ENCODE measurements at places on chromosomes 4 and X.

DNA sequence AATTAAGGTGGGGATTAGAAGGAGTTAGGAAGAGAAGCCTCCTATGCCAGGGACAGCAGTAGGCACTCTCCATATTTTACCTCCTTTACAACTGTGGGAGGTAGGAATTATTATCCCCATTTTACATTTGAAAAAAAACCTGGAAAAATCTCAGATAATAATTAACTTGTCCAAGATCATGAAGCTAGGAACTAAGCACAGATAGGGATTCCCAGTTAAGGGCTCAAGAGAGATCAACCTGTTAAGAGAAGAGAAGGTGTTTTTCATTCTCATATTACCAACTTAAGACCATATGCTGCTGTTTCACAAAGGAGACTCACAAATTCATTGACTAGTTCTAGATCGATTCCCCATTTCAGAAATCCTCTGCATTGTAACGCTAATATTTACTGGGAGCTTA, 16.1 kb upstream of the FAM47E start:
- no peak for DNase-seq

DNA sequence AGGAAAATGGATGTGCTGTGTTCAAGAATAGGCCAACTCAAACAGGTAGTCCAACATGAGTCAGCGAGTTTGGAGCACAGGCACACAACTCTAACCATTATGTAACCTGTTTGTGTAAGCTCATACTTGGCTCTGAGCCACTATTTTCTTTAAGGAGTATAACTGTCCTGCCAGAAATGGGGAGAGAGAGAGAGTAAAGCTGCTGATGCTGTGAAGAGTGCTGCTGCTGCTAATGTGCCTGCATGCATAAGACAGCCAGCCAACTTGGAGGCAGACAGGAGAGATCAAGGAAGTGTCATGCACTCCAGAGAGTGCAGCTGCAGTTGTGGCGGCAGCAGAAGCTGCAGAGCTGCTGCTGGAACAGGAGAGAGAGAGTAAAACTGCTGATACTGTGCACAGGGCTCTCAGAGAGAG, 11.7 kb upstream of the STATH start:
- DNase-seq, result peak; percentile 6

DNA sequence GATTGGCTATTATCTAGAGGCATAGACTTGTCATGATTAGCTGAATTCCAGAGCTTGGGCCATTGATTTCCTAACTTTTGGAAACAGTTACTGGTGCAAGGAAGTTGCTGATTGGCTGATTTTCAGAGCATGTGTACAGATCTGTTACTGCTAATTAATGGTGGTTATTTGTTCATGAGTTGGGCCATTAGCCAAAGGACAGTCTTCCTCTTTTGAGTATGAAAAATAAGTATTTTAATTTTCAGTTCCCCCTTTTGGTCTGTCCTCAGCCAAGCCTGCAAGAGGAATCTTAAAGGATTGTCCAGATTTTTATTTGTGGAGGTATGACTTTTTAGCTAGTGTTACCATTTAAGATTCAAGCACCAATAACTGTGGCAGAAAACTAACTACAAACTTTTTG, 7.0 kb upstream of the DSPP start:
- DNase-seq, result no peak

DNA sequence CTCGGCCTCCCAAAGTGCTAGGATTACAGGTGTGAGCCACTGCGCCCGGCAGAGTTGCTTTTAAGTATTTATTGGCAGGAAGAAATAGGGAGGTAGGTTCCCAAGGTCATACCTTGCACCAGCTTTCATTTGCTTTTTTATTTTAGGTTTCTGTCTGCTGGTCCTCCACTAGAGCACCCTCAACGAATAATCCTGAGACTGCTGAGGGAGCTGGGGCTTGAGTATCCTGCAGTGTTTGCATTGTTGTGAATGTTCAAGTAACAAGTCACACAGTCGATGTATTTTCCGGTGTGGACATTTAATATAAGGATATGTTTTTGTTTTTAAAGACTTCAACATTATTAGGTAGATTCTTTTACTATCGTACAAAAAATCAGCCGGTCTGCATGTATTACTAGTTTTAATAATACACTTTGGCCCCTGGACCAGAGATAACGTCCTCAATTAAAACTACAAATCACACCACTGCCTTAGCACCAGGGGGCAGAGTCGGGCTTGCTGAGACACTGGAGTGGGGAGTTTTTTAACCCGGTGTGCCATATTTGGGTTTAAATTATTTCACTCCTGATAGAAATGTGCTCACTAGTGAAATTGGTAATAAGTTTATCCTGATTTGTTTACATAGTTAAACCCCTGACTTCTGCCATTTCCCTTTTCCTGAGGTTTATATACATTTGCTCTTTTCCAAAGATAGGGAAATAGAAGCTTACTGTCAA, 11.6 kb downstream of the SMIM20 start:
- no peak for DNase-seq

GRCh38 chrX:63764946-63765345, 20.1 kb downstream of the ARHGEF9 start:
- DNase-seq, result peak; percentile 46

GRCh38 chr4:71978210-71978835, 53.5 kb upstream of the NPFFR2 start:
- no peak for DNase-seq

DNA sequence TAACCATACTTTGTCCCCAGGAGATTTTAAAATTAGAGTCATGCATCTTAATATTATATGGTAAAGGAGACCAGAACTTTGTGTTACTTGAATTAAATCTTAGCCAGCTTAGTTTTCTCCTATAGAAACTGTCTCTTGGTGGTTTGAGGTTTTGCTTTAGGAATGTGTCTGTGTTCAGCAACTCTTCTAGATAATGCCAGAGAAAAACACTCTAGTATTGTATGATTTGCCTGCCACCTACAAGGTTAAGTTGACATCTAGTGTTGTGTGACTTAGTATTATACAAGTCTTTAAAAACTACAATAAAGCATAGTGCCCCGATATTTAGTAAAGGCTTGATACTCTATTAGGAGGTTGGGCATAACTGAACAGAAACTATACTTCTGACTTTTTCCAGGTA, 2.1 kb downstream of the UGT8 start:
- no peak for DNase-seq

DNA sequence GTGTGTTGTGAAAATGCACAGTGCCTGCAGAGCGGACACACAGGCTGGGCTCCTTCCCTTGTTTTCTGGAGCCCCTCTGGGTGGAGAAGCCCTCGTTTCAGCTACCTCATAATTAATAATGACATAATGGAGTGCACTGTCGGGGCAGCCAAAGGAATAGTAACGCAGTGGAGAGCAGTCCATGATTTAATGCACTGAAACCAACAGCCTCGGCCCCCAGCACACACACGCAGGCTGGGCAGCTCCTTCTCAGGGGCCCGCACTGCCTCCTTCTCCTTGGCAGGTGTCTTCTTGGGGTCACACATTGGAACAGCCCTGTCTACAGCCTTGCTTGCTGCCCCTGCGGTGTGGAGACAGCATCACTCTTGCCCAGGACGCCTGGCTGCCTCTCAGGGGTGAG, 89.2 kb downstream of the DCTD start:
- DNase-seq, result no peak

DNA sequence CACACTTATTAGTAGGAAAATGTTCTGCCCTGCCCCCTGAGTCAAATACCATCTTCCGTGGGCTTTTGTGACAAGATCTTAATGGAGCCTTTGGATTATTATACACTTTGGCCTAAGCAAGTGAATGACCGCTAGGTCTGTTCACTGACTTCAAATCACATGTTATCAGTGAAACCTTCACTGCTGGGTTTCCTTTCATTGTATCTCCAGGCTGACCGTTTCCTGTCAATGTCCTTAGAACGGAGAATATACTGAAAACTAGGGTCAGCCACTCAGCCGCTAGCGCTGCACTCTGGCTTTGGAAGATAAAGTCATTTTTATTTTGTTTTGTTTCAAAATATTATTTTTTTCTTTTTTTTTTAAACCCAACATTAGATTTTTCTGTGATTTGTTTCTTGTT, 107.0 kb upstream of the TLL1 start:
- DNase-seq, result no peak

DNA sequence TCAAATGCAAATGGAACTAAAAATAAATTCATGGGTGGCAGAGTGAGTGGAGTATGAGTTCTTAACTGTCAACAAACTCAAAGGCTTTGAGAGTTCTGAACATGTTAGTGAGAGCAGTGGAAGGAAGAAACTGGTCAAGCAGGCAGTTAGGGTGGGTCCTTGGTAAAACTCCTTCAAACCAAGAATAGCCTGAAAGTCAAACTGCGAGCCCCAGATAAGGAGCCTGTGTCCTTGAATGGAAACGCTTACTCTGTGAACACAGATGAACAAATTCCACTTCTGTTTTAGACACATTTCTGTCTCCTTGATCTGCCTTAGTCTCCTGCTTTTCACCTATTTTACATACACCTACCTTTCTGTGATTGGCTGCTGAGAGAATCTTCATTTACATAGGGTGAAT, 129.4 kb upstream of the PCDH18 start:
- DNase-seq, result no peak

DNA sequence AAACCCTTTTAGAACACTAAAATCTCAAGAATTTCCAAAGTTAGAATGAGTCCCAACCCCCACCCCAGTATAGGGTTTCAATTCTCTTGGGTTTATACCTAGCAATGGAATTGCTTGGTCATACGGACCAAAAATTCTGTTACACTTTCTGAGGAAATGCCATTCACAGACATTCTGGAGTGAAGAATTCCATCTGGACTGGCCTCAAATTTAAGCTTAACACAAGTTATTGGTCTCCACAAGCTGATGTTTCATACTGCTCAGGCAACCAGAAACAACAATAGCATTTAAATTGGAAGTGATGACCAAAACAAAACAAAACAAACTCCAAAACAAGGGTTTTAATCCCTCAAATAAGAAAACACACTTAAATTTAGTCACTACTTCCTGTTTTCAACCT, 51.1 kb downstream of the GPC4 start:
- peak; percentile 43 for DNase-seq

- no peak for DNase-seq
These were observed 18.0 kb upstream of the TMEM184C start for GRCh38 chr4:147599206-147599605.

- no peak for DNase-seq
These were observed 92.9 kb downstream of the ANK2 start for GRCh38 chr4:113142351-113142750.

DNA sequence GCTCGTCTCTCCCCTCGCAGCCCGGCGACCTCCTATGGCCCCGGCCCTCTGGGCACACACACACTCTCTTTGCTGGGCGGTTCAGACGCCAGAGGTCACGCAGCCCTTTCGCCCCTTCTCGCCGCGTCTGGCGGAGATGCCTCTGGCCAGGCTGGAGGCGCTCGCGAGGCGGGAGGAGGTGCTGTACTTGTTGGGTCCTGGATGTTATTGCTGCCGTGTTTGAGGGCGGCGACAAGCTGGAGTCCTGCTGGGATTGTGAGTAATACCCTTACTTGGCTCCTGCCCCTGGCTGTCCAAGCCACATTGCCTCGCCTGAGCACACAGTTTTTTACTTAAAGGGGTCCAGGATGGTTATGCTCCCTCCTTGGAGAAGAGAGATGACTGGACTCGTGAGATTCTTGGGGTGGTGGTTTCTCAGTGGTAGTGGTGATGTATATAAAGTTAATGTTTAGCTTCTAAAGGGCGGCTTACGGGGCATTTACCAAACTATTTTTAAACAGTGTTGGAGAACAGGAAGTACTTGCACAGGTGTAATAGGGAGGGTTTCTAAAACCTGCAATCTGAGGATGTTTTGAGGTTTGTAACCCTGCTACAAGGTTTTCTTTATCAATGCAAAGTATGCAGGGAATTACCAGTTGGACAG, 572 bp downstream of the USP53 start:
- peak; percentile 91 for DNase-seq

GRCh38 chr4:78776079-78776728, at the start of gene BMP2K:
Gene BMP2K, plus strand, starts transcription at chr4:78776350. Its CDS starts 194 bp downstream, at chr4:78776544.
- DNase-seq, result peak; percentile 80

GRCh38 chrX:71118985-71119535, 664 bp downstream of the MED12 start:
- no peak for DNase-seq

DNA sequence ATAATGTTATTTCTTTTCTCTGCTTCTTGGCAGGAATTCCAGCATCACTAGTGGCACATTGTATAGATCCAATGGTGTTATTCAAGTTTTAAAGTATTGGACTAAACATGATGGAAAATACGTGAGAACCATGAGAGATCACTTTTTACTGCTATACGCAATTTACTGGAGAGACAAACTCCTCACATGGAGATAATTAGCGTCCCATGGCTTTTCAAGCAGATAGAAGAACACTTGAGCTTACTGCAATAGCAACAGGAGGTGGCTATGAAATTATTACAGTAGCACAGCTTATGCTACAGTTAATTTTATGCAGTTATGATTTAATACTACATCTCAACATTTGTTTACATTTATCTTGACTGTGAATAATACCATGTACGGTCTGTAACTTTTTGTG, 11.9 kb upstream of the TMEM185A start:
- no peak for DNase-seq

GRCh38 chr4:147924604-147925412, 192.9 kb downstream of the ARHGAP10 start:
- DNase-seq, result peak; percentile 31

- no peak for DNase-seq
These were observed 1418.0 kb downstream of the STIM2 start for GRCh38 chr4:28278676-28279075.

DNA sequence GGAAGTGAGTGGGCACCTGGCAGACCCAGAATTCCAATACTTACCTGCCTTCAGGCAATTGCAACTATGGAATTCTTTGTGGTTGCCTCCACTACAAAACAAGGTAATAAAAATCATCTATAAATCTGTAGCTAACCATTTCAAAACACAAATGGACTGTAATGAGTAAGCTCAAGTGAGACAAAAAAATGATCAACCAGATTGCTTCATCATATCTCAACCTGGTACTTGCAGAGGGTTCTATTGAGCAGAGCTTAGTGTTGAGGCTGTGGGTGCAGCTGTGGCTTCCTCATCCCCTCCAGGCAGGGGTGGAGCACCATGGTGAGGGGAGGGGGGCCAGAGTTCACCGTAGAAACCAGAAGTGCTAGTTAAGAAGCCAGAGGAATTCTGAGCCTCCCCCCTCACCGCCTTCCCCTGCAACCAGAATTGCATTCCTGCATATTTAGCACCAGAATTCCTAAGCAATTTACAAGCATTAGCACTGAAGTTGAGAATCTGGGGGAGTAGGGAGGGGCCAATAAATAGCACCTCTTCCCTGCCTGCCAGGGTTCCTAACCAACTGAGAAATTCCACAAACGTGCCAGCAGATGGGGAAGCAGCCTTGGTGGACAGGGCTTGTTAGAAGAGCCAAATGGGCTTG, 11.5 kb downstream of the CTAG1A start:
- peak; percentile 90 for DNase-seq

- DNase-seq, result peak; percentile 45
These were observed 868.5 kb upstream of the SLIT2 start for GRCh38 chr4:19382993-19383756.

GRCh38 chrX:107293056-107293455, 86.6 kb downstream of the DNAAF6 start:
- DNase-seq, result no peak

- no peak for DNase-seq
These were observed at the start of gene PCSK1N for GRCh38 chrX:48835524-48836329. Gene PCSK1N, minus strand, starts transcription at chrX:48835610. Its CDS starts 78 bp downstream, at chrX:48835532.
